ENCODE measurements at places on chromosomes 16 and 17. TPM values are rescaled to one million over a fixed set of nuclear protein-coding genes. Genes with fewer than 3 reads are reported as not detected.

- H3K27me3 ChIP-seq = no peaks in the 10 kb centered on the region
- no peaks in the 10 kb centered on the region for H3K4me1 ChIP-seq
- no peak overlapping the region for H3K4me3 ChIP-seq
- H3K36me3 ChIP-seq = no peaks in the 10 kb centered on the region
- no peak for DNase-seq
Measured at GRCh38 chr17:70059649-70060048, 15.4 kb upstream of the KCNJ16 start.

DNA sequence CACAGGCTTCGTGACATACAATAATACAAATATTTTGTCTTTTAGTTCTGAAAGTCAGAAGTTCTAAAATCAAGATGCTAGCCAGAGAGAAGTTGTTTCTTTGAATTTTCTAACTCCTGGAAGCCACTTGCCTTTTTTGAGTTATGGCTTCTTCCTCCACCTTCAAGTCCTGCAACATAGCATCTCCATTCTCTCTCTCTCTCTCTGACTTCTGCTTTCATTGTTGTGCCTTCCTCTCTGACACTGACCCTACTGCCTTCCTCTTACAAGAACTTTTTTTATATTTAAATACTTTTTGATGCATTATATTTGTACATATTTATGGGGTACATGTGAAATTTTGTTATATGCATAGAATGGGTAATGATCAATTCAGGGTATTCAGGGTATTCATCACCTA, 205.9 kb downstream of the MAP2K6 start:
- peaks cover 51% of the 10 kb centered on the region for H3K27me3 ChIP-seq
- H3K27ac ChIP-seq = no peak overlapping the region
- DNase-seq = no peak
- peaks cover 4% of the 10 kb centered on the region for H3K36me3 ChIP-seq

DNA sequence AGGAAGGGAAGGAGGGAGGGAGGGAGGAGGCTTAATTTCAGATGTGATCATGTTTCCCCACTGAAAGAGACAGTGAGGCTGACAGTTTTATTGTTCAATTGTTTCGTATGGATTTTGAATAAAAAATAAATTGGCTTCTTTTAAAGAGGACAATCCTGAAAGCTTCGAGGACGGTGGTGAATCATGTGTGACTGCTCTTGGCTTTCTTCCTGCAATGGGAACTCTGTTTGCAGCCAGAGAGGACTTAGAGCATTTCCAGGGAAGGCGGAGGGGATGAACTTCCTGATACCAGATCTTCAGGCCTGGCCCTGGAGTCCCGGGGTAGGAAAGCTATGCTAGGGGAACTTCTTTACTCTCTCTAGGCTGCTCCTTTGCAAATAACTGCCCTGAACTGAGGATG, 72.8 kb upstream of the C16orf82 start:
- H3K4me1 ChIP-seq = no peaks in the 10 kb centered on the region
- no peak overlapping the region for H3K4me3 ChIP-seq
- H3K36me3 ChIP-seq = no peaks in the 10 kb centered on the region
- H3K27me3 ChIP-seq = peaks cover 22% of the 10 kb centered on the region
- no peak for DNase-seq
- no peak overlapping the region for H3K27ac ChIP-seq

DNA sequence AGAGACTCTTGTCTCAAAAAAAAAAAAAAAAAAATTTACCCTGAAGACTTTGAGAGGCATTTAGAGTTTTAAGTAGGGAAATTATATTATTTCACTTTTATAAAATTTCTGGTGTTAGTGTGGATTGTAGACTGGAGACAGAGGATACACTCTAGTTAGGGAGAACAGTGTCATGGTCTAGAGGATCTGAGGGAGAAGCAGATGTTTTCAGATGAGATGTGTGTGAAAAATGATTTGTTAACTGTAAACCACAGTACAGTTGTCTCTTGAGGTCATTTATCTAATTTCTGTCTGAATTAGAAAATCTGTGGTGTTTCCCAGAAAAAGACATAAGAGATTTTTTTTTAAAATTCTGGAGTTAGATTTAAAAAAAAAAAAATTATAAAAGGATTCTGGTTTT, 54.8 kb downstream of the NUP88 start:
- no peak for DNase-seq
- no peak overlapping the region for H3K27ac ChIP-seq
- peaks cover 3% of the 10 kb centered on the region for H3K4me1 ChIP-seq
- no peak overlapping the region for H3K4me3 ChIP-seq
- no peaks in the 10 kb centered on the region for H3K27me3 ChIP-seq

- H3K4me1 ChIP-seq = no peaks in the 10 kb centered on the region
- H3K27ac ChIP-seq = no peak overlapping the region
- H3K36me3 ChIP-seq = no peaks in the 10 kb centered on the region
- DNase-seq = no peak
Measured at GRCh38 chr17:5662409-5663085, 78.2 kb upstream of the NLRP1 start.

DNA sequence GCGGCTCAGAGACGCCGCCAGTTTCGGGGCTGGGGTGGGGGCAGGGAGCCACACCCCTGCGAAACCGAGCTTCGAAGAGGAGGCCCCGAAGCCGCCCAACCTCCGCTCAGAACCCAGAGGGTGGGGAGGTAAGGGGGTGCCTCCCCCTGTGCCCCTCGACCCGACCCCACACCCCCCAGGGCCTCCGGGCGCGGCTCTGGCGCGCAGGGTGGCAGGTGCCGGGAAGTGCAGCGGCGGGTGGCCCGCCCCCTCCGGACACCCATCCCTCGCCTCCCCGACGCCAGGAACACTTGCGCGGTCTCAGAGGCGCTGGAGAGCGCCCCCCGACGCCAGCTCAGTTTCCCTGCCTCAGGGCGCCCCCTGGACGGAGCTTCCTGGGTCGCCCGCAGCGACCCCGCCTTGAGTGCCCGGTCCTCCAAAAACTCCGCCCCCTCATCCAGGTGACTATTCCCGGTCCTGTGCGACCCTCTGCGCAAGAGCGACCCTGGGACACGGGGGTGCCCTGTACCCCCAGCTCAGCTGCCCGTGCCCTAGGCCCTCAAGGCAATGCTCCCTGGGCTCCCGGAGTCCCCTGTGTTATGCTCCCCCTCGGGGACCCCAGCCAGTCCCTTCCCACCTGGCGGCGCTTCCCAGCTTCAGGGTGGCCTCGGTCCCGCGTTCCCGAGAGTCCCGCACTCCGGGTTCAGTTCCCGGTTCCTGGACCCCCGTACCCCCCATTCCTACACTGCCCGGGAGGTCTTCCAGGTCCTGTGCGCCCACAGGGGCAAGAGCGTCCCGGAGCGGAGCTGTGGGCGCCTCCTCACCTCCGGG, 562 bp downstream of the PPL start:
- no peak overlapping the region for H3K4me3 ChIP-seq
- DNase-seq = no peak
- H3K27me3 ChIP-seq = peaks cover 19% of the 10 kb centered on the region
- H3K4me1 ChIP-seq = no peaks in the 10 kb centered on the region
- H3K36me3 ChIP-seq = no peaks in the 10 kb centered on the region

DNA sequence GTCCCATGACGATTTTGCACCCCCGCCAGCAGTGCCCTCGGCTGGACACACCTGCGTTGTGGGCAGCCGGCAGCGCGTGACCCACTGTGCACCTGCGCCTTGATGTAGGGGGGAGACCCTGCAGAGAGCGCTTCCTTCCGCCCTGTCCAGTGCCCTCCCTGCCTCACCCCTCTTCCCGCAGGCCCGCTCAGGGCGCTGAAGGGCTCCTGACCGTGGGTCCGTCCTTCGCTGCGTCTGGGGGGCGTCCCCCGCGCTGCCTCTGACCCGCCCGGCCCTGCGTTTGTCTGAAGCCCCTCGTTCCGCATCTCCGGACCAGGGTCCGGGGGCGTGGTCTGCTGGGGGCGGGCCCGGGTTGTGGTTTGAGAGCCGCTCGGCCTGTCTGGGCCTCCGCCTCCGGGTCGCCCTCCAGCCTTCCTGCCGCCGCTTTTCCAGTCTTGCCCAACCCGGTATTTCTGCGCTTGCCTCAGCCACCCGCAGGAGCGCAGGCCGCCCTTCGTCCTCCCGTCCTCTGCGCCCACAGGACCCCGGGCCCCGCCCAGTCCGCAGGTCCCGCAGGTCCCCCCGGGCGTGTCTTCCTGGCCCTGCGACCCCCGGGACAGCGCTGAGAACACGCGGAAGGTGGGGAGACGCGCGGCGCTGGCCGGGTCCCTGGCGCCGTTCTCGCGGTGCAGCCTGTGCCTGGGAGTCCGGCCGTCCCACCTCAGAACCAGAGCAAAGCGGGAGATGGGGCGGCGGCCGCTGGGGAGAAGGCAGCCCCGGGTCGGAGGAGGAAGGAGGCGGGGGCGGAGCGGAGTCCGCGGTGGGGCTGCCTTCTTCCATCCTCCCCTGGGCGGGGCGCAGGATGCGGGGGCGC, 4.0 kb upstream of the IL17C start:
- H3K36me3 ChIP-seq = no peaks in the 10 kb centered on the region
- no peaks in the 10 kb centered on the region for H3K27me3 ChIP-seq
- peak; percentile 86 for DNase-seq
- H3K4me1 ChIP-seq = peaks cover 28% of the 10 kb centered on the region
- peak overlapping the region; percentile 67 for H3K4me3 ChIP-seq

DNA sequence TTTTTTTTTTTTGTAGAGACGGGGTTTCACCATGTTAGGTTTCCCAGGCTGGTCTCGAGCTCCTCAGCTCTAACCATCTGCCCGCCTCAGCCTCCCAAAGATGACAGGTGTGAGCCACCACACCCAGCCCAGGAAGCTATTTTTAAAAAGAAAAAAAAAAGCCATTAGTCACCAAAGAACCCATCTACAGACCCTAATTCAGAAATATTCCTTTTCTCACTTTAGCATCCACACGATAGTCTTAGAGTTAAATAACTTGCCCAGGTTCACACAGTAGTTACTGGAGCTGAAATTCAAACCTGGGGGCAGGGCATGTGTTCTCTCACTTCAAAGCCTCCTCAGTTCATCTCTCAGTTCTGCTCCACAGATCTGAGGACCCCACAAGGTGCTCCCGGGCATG, 70.3 kb upstream of the NOL11 start:
- H3K27me3 ChIP-seq = no peaks in the 10 kb centered on the region
- no peaks in the 10 kb centered on the region for H3K36me3 ChIP-seq
- no peak for DNase-seq
- peak overlapping the region; percentile 72 for H3K27ac ChIP-seq
- peaks cover 50% of the 10 kb centered on the region for H3K4me1 ChIP-seq

- peak overlapping the region; percentile 98 for H3K4me3 ChIP-seq
- DNase-seq = no peak
- H3K36me3 ChIP-seq = peaks cover 20% of the 10 kb centered on the region
- peak overlapping the region; percentile 67 for H3K27ac ChIP-seq
- H3K27me3 ChIP-seq = no peaks in the 10 kb centered on the region
- H3K4me1 ChIP-seq = peaks cover 44% of the 10 kb centered on the region
Measured at GRCh38 chr17:75151930-75152329, 2.4 kb downstream of the JPT1 start.

- H3K4me3 ChIP-seq = no peak overlapping the region
- H3K27me3 ChIP-seq = no peaks in the 10 kb centered on the region
- H3K36me3 ChIP-seq = no peaks in the 10 kb centered on the region
- no peaks in the 10 kb centered on the region for H3K4me1 ChIP-seq
- DNase-seq = no peak
- H3K27ac ChIP-seq = no peak overlapping the region
Measured at GRCh38 chr17:53630115-53630514, 192.6 kb upstream of the KIF2B start.

GRCh38 chr17:33120103-33120502, 128.5 kb downstream of the SPACA3 start:
- no peak overlapping the region for H3K4me3 ChIP-seq
- no peaks in the 10 kb centered on the region for H3K36me3 ChIP-seq
- DNase-seq = no peak
- H3K27me3 ChIP-seq = peaks cover 24% of the 10 kb centered on the region
- no peak overlapping the region for H3K27ac ChIP-seq

DNA sequence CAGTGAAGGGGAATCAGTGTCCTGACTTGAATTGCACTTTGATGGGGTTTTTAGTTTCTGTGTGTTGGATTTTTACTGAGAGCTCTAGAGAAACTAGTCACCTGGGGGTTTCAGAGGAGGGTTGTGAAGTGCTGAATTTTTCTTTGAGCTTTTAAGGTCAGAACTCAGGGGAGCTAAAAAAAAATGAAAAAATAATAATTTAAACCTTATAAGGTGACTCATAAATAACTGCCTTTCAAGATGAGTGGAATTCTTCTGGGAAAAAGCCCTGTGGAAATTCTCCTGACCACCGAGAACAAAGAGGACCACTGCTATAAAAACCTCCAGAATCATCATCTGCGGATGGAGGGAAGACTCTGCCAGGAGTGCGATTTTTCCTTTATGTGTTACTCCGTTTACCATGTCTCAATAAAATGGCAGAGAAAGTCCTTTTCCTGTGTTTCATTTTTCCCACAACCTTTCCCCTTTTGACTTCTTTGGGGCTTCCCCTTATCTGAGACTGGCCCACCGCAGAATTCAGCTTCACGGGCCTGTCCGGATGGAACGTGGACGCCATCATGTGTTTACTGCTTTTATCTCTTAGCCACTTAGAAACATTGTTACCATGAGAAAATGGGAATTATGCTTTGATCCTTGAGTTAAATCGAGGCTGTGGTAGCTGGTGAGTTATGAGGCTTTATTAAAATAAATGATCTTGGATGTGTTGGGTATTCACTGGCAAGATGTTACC, 39.7 kb downstream of the RPTOR start:
- DNase-seq = no peak
- H3K27ac ChIP-seq = no peak overlapping the region
- no peaks in the 10 kb centered on the region for H3K27me3 ChIP-seq

- no peaks in the 10 kb centered on the region for H3K4me1 ChIP-seq
- H3K4me3 ChIP-seq = no peak overlapping the region
- peaks cover 11% of the 10 kb centered on the region for H3K27me3 ChIP-seq
Measured at GRCh38 chr17:72477491-72477890, 356.7 kb downstream of the SOX9 start.

- H3K27me3 ChIP-seq = peaks cover 28% of the 10 kb centered on the region
- no peak overlapping the region for H3K4me3 ChIP-seq
- H3K4me1 ChIP-seq = peaks cover 5% of the 10 kb centered on the region
- peaks cover 6% of the 10 kb centered on the region for H3K36me3 ChIP-seq
- no peak for DNase-seq
- no peak overlapping the region for H3K27ac ChIP-seq
Measured at GRCh38 chr17:7382901-7383300, 2.0 kb downstream of the TNK1 start.

Gene MPP2
- total RNA-seq = 0.47 TPM

Gene TEKT5
- total RNA-seq = 0.28 TPM

Gene HYDIN
- total RNA-seq = not detected

Gene ITGB3
- total RNA-seq = 0.39 TPM

Gene CD79B
- total RNA-seq = 58.6 TPM

Gene NUBP2
- 81.8 TPM for total RNA-seq

Gene TBC1D3
- 3.9 TPM for total RNA-seq

Gene TP53TG3B
- total RNA-seq = not detected

Gene PGAP6
- total RNA-seq = 39.4 TPM

Gene GJC1
- 2.5 TPM for total RNA-seq

Gene ZNF174
- 10.2 TPM for total RNA-seq

Gene VASN
- total RNA-seq = not detected

Gene FA2H
- not detected for total RNA-seq

Gene CDH1
- 0.38 TPM for total RNA-seq

Gene SPNS2
- total RNA-seq = not detected

All from natural killer cell treated with Interleukin-12 subunit alpha and Interleukin-12 subunit beta and Interleukin-15 and Interleukin-18, amount 100 ng/mL, for 72 hours (primary cell).